Nucleus accumbens (tissue), 56 donors: ENCODE measurements at places on chromosomes 12 and 14.

DNA sequence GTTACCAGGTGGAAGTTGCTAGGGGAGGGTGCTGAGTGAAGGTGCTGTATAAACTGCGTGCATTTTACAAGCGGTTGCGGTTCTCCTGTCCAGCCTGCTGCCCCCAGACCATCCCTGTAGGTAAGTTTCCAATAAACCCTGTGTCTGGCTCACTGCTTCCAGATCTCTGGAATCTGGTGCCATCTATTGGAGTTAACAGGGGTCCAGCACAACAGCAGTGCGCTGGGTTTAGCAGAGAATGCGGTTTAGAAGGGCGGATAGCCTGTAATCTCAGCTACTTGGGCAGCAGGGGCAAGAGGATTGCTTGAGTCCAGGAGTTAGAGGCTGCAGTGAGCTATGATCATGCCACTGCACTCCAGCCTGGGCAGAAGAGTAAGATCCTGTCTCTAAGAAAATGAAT is 4.9 kb downstream of the AACS start:
- no peak for DNase-seq

GRCh38 chr12:100539202-100539601 is 34.3 kb upstream of the GAS2L3 start:
- DNase-seq = no peak

- no peak for DNase-seq
Observed at GRCh38 chr12:52204931-52205505, 13.2 kb upstream of the KRT80 start.

- no peak for DNase-seq
Observed at GRCh38 chr14:105118646-105119407, 49.7 kb downstream of the JAG2 start.

- no peak for DNase-seq
Observed at GRCh38 chr14:75333606-75334548, 55.2 kb downstream of the FOS start.
